ENCODE measurements at places on chromosomes 2 and 18.

DNA sequence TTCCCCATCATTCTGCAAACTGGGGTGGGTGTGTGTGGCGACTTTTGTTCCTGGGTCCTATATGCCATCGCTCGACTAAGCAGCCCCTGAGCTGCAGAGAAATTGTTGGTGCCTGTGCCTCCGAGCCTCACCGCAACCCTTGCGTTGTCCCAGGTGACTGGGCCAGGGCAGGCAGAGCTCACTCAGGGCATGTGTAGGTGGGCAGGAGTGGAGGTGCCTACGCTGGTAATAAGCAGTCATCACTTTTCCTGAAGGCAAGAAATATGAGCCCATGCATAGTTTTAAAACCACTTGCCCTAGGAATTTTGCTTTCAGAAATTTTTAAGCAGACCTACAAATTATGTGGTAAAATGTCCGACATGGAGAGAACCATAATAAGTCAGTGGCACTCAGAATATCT lies 197.8 kb downstream of the SMAD7 start:
- no peak for DNase-seq

DNA sequence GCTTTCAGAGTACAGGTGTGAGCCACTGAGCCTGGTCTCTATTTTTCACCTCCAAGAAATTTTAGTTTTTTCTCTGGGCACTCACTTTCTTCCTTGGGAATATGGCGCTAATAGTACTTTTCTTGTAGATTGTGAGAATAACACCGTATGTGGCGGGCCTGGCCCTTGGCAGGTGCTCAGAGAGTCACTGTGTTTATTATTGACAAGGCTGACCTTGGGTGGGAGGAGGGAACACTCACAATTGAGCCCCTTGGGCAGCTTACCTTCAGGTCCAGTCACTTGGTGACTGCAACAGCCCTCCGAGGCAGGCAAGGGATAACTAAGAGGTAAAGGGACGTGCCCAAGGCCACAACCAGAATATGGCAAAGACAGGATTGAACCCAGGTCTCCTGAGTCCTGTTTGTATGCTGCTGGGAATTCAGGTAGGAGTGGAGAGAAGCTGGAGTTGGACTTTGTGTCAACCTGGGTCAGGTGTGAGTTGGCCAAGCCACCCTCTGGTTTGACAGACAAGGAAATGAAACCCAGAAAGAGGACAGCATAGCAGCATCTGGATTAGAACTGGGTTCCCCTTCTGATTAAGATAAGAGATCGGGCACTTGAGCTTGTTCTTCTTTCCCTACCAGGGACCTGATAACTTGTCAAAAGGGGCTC lies 2.8 kb upstream of the STK25 start:
- DNase-seq = no peak

DNA sequence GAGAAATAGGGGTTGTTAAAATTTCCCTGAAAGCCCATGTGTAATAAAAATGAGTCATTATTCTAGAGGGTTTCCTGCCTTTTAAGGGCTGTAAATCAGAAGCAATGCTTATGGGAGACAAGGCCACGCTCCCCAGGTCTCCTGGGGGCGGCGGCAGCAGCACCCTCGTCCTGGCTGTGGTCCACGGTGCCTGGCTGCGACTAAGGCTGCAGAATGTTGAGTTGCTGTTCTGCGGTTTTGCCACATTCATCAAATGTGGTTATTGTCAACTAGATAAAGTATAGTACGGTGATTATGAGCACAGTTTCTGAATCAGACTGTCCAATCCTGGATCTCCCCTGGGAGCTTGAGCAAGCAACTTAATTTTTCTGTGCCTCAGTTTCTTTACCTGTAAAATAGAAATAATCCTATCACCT lies 11.9 kb upstream of the AGFG1 start:
- no peak for DNase-seq

DNA sequence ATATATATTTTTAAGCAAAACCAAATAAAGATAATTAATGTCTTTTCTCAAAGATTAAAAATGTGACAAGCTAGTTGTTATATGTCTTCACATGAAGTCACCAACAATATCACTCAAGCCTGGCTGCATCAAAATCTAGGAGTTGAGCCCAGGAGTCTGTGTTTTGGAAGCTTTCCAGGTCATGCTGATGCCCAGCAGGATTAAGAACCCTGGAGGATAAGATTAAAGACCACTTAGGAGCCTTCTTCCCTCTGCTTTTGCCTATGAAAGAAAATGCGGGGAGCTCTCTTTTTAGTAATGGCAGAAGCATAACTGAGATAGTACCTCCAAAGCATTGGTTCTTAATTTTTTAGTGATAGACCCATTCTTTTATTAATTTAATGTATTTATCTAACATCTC lies 157.4 kb downstream of the ASXL3 start:
- DNase-seq = no peak

DNA sequence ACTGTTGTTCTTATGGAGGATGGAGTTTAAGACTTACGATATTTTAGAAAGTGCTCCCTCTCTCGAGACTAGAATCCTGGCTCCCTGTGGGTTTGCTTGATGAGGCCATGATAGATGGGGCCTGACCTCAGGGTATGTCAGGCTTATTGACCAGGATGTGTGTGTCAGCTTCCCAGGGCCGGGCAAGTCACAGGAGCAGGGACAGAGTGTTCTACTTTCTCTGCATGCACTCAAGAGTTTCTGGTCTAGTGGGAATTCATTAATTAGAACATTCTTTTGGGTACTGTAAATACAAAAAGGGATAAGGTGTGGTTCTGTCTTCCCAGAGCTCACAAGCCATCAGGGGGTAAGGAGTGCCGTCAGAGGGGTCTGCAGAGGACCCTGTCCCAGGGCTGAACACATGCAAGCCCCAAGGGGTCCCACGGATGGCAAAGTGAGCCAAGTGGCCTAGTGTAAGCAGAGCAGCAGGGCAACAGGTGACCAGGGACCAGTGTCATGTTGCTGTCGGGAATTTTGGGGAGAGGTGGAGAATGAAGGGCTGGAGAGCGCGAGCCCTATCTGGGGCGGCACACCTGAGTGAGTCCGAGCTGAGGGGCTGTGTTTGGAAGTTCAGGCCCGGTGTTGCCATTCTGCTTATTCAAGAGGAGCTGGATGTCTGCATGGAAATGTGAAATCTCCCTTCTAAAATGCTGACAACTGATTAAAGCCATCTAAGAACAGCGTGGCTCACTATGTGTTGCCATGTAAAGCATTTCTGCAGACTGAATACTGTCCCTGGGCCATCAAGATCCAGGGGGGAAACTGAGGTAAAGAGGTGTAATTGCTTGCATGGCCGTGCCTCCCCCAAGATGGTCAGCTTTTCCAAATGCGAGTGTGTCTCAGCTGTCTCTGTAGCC lies 91.4 kb downstream of the TGFA start:
- no peak for DNase-seq

Measured in uterus (tissue), 4 donors.